ENCODE measurements at places on chromosomes 1 and 21. TPM values are rescaled to one million over a fixed set of nuclear protein-coding genes. Genes with fewer than 3 reads are reported as not detected.

GRCh38 chr21:44702973-44703730 lies 6.2 kb downstream of the KRTAP10-12 start:
- H3K4me3 ChIP-seq, result no peak overlapping the region
- peaks cover 100% of the 10 kb centered on the region for H3K27me3 ChIP-seq
- H3K4me1 ChIP-seq, result no peaks in the 10 kb centered on the region
- H3K27ac ChIP-seq, result no peak overlapping the region
- no peak for DNase-seq

GRCh38 chr1:226653311-226653921 lies 85.7 kb downstream of the ITPKB start:
- DNase-seq, result no peak
- H3K4me1 ChIP-seq, result peaks cover 49% of the 10 kb centered on the region
- peaks cover 4% of the 10 kb centered on the region for H3K36me3 ChIP-seq
- H3K27ac ChIP-seq, result no peak overlapping the region
- H3K4me3 ChIP-seq, result no peak overlapping the region
- no peaks in the 10 kb centered on the region for H3K27me3 ChIP-seq

DNA sequence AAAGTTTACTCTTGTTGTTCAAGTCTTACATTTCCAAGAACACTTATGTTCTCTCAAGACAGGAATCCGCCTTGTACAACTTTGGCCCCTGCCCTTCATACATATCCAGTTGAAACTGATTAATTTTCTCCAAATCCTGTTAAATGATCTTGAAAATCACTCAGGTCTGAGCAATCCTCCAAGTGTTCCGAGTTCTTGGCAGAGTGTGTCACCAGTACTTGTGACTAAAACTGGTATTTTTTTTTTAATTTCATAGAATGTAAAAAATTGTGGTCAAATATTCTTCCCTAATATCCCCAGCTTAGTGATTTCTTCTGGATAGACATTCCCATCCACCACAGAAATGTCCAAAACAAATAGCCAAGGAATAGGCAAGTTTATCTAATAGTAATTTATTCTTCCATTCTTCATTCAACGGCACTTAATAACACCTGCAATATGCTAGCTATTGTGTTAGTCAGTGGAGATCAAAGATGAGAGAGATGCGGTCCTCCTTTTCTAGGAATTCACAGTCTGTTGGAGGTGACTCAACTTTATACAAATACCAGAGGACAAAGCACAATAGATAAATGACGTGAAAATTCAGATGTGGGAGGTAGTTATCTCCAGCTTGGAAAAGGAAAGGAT lies 71.4 kb downstream of the DIRAS3 start:
- no peaks in the 10 kb centered on the region for H3K4me1 ChIP-seq
- no peak for DNase-seq
- no peaks in the 10 kb centered on the region for H3K36me3 ChIP-seq

GRCh38 chr21:35478161-35479064 lies 429.3 kb upstream of the RUNX1 start:
- H3K27ac ChIP-seq, result no peak overlapping the region
- no peaks in the 10 kb centered on the region for H3K4me1 ChIP-seq
- DNase-seq, result no peak

PFKFB2 gene
- total RNA-seq, result 97.3 TPM

HPCA gene
- total RNA-seq, result not detected

- no peaks in the 10 kb centered on the region for H3K27me3 ChIP-seq
- H3K4me3 ChIP-seq, result no peak overlapping the region
- no peaks in the 10 kb centered on the region for H3K4me1 ChIP-seq
- no peak overlapping the region for H3K27ac ChIP-seq
- no peak for DNase-seq
These were observed 38.3 kb downstream of the IFI44 start for GRCh38 chr1:78687914-78688313.

- no peaks in the 10 kb centered on the region for H3K4me1 ChIP-seq
- no peak overlapping the region for H3K27ac ChIP-seq
- H3K36me3 ChIP-seq, result no peaks in the 10 kb centered on the region
- no peaks in the 10 kb centered on the region for H3K27me3 ChIP-seq
These were observed 358.3 kb downstream of the USP25 start for GRCh38 chr21:16088056-16088455.

RYR2 gene
- 33.5 TPM for total RNA-seq

GRCh38 chr1:153343811-153344717 lies 4.6 kb downstream of the PGLYRP4 start:
- no peaks in the 10 kb centered on the region for H3K36me3 ChIP-seq
- H3K4me3 ChIP-seq, result no peak overlapping the region
- no peak for DNase-seq
- no peaks in the 10 kb centered on the region for H3K4me1 ChIP-seq
- H3K27me3 ChIP-seq, result peaks cover 62% of the 10 kb centered on the region

ZYG11A gene
- not detected for total RNA-seq

BCAN gene
- total RNA-seq, result 5.7 TPM

CR1 gene
- 1.8 TPM for total RNA-seq

DNA sequence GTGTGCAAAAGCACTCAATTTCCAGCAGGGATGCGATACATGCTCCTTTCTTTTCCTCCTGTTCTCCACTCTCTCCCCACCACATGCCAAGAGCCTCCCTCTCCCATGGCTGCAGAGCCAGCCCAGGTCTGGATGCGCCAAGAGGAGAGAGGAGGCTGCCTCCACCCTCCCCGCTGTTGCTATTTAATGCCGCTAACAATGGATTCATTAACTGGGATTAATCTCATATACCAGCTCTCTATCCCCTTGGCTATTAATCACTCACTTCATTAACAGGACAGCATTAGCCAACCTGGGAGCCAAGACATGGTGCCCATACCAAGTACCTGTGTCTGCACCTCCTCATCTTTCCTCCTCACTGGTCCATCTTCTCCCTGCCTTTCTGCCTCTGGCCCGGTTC lies 49.1 kb upstream of the SCMH1 start:
- no peak overlapping the region for H3K4me3 ChIP-seq
- H3K27me3 ChIP-seq, result no peaks in the 10 kb centered on the region
- H3K27ac ChIP-seq, result no peak overlapping the region
- no peak for DNase-seq
- H3K36me3 ChIP-seq, result no peaks in the 10 kb centered on the region

DNA sequence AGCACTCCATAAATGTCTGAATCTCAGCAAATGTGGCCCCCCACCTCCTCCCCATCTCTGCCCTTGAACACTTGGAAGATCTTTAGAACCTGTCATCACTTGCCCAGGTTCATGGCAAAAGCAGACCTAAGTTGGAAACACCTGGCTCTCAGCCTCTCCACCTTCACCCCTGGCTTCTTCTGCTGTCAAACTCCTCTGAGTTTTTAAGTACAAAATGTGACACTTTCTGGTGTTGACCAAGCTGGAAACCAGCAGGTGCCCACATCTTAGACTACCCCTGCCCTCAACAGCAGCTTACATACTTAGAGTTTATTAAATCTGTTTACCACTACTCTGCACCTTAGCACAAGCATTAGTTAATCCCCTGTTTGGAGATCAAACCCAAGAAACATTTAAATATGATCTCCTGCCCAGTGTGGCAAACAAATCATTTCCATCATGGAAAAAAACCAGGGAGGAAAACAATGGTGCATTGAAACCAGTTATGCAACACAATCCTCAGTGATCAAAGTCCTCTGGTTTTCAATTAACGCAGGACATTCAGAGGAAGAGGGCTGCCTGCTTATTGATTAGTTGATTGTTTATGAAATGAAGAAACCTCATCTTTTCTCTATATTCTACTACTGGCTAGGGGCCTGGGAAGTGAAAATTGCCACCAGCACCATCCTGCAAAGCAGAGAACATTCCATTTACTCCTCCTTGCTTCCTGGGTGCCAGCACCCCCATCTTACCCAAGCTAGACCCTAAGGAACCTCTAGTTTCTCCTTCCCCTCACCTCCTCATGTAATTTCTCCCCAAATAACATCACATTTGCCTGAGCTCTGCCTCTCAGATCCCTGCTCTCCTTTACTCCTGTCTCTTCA lies 139.4 kb upstream of the RAB4A start:
- peaks cover 68% of the 10 kb centered on the region for H3K4me1 ChIP-seq
- no peak overlapping the region for H3K4me3 ChIP-seq
- no peaks in the 10 kb centered on the region for H3K36me3 ChIP-seq
- H3K27me3 ChIP-seq, result no peaks in the 10 kb centered on the region

DNA sequence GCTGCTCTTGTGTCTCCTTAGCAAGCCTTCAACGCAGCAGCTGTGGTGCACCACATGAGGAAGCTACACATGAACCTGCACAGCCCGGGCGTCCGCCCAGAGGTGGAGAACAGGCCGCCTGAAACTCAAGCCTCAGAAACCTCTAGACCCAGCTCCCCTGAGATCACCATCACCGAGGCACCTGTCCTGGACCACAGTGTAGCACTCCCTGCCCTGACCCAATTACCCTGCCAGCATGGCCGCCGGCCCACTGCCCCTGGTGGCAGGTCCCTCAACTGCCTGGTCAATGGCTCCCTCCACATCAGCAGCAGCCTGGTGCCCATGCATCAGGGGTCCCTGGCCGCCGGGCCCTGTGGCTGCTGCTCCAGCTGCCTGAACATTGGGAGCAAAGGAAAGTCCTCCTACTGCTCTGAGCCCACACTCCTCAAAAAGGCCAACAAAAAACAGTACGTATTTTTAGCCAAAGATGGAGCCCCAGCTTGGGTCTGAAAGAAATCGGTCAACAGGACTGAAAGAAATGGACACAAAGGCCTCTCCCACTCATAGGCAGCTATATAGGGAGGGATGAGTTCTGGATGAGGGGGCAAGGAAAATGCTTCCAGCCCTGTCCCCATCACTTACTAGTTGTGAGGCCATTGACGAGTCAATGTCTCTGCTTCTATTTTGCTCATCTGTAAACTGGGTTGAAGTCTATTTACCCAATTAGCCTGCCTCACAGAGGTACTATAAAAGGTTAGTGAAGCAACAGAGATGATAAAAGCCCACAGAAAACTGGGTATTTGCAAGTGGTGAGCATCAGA lies 28.5 kb downstream of the CAMK1G start:
- DNase-seq, result no peak
- no peak overlapping the region for H3K27ac ChIP-seq
- no peaks in the 10 kb centered on the region for H3K27me3 ChIP-seq
- H3K4me1 ChIP-seq, result no peaks in the 10 kb centered on the region
- peaks cover 28% of the 10 kb centered on the region for H3K36me3 ChIP-seq

- no peaks in the 10 kb centered on the region for H3K4me1 ChIP-seq
- no peak overlapping the region for H3K4me3 ChIP-seq
- no peaks in the 10 kb centered on the region for H3K27me3 ChIP-seq
- H3K27ac ChIP-seq, result no peak overlapping the region
- no peaks in the 10 kb centered on the region for H3K36me3 ChIP-seq
- no peak for DNase-seq
These were observed 373.8 kb downstream of the LMO4 start for GRCh38 chr1:87702455-87702854.

TTC34 gene
- 0.58 TPM for total RNA-seq

DNA sequence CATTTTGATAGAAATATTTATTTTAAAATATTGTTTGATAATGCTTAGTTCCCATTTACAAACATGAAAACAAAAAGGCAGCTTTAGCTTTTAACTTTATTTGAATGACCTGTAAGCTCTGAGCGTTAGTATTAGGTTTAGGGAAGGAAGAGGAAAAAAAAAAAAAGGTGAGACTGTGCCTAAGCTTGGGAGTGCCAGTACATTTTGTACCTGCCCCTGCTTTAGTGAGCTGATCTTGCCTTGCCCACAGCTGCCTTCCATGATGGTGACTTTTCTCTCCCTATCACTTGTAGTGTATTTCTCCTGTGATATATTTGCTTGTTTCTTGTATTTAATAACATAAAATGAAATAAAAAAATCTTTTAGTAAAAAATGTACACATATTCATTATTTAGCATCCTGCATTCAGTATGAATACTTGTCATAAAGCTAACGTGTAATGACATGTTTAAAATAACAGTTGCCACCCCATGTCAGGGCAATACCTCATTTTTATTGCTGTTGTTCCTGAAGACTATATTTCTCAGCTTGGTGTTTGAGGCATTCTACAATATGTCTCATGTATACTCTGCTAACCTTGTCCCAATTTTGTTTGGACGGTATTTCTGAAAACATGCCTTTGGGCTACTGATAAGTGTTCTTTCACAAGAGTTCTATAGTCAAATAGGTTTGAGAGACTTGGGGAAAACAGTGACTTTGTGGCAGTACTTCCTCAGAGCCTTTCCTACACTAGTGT lies 76.3 kb downstream of the NEK7 start:
- no peak overlapping the region for H3K4me3 ChIP-seq
- H3K27me3 ChIP-seq, result no peaks in the 10 kb centered on the region
- H3K4me1 ChIP-seq, result no peaks in the 10 kb centered on the region
- no peak overlapping the region for H3K27ac ChIP-seq
- no peak for DNase-seq

- no peak for DNase-seq
- H3K4me1 ChIP-seq, result no peaks in the 10 kb centered on the region
- no peaks in the 10 kb centered on the region for H3K36me3 ChIP-seq
- no peaks in the 10 kb centered on the region for H3K27me3 ChIP-seq
These were observed 279.2 kb upstream of the SGIP1 start for GRCh38 chr1:66254785-66255184.

DNA sequence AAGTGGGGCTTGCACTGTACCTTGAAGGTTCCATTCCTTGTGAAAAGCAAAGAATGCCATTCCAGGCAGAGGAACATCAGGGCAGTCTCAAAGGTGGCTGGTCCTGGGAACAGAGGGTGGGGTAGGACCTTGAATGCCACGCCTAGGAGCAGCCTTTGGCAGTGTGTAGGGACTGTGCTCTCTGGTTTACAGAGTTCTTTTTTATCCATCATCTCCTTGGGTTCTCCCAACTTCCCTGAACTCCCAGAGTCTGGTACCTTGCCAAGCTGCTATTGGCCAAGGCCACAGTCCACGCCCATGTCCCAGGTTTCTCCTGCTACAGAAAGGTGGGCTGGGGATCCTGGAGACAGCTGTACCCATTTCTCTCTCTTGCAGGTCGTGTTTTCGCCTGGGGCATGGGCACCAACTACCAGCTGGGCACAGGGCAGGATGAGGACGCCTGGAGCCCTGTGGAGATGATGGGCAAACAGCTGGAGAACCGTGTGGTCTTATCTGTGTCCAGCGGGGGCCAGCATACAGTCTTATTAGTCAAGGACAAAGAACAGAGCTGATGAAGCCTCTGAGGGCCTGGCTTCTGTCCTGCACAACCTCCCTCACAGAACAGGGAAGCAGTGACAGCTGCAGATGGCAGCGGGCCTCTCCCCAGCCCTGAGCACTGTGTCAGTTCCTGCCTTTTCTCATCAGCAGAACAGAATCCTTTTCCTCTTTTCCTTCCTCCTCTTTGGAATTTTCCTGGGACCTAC lies 15.3 kb upstream of the TRNAU1AP start:
- H3K36me3 ChIP-seq, result peaks cover 50% of the 10 kb centered on the region
- no peak overlapping the region for H3K4me3 ChIP-seq
- no peak for DNase-seq
- no peak overlapping the region for H3K27ac ChIP-seq
- H3K4me1 ChIP-seq, result no peaks in the 10 kb centered on the region

CDA gene
- total RNA-seq, result not detected

GRCh38 chr1:9472386-9473031 lies 66.8 kb upstream of the SLC25A33 start:
- no peak overlapping the region for H3K4me3 ChIP-seq
- no peaks in the 10 kb centered on the region for H3K36me3 ChIP-seq
- no peak for DNase-seq

ANKRD65 gene
- 5.1 TPM for total RNA-seq

LCE3E gene
- total RNA-seq, result not detected

TFF2 gene
- 2,230 TPM for total RNA-seq

- no peaks in the 10 kb centered on the region for H3K4me1 ChIP-seq
- no peaks in the 10 kb centered on the region for H3K36me3 ChIP-seq
- H3K27ac ChIP-seq, result no peak overlapping the region
- no peaks in the 10 kb centered on the region for H3K27me3 ChIP-seq
- no peak overlapping the region for H3K4me3 ChIP-seq
These were observed 656.9 kb downstream of the PTPRU start for GRCh38 chr1:29893046-29893723.

GRCh38 chr1:27980216-27980845 lies 20.6 kb downstream of the XKR8 start:
- H3K36me3 ChIP-seq, result peaks cover 35% of the 10 kb centered on the region
- no peak overlapping the region for H3K27ac ChIP-seq
- no peaks in the 10 kb centered on the region for H3K27me3 ChIP-seq
- H3K4me3 ChIP-seq, result no peak overlapping the region
- DNase-seq, result no peak
- H3K4me1 ChIP-seq, result no peaks in the 10 kb centered on the region

CD53 gene
- 33.6 TPM for total RNA-seq
